Globus pallidus (tissue), 1 donor: ENCODE measurements at places on chromosomes 2 and 18.

DNA sequence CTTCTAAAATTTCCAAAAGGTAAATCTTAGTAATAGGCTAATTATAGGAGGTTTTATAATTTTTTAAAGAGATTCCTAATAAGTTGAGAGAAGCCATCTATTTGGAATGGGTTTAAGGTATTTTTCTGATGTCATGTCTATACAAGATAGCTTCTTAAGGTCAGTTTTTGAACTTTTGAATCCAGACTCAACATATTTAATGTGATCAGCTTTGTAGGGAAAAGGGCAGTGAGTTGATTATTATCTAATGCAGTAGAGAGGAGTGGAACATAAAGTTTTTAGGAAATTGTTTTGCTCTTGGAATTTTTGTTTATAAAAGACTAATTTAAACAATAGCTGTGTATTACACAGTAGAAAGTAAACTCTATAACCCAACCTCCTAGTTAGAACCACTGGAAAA lies 96.3 kb downstream of the PHLPP1 start:
- DNase-seq, result no peak

- DNase-seq, result peak; percentile 81
These were observed 63.8 kb downstream of the STRN start for GRCh38 chr2:36902385-36903120.

- no peak for DNase-seq
These were observed 247.1 kb downstream of the BCL11A start for GRCh38 chr2:60306267-60306861.

GRCh38 chr2:241859436-241860183 lies 916 bp upstream of the PDCD1 start:
- DNase-seq, result no peak

- DNase-seq, result no peak
These were observed 63.2 kb downstream of the ADCY3 start for GRCh38 chr2:24856791-24857211.

GRCh38 chr2:129459881-129460280 lies 519.6 kb upstream of the RAB6C start:
- no peak for DNase-seq

DNA sequence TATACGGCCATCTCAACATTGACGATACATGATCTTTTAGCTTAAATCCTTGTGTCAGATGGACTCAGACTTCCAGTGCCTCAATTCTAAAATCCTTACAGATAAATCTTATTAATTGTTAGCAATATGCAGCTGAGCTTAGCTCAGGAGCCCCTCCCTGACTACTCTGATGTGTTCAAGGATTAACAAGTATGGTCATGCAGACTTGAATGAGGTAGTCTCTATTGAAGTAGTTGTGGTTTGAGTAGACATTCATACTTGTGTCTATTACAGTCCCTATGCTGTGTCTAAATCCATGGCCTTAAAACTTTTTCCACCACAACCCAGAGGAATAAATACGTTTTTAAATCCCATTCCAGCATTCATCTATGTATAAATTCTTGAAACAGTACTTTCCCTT lies 119.5 kb downstream of the NUP35 start:
- DNase-seq, result no peak

GRCh38 chr18:35134791-35135531 lies 93.7 kb downstream of the MAPRE2 start:
- DNase-seq, result no peak

GRCh38 chr2:201151127-201151981 lies 31.6 kb upstream of the CASP10 start:
- no peak for DNase-seq

DNA sequence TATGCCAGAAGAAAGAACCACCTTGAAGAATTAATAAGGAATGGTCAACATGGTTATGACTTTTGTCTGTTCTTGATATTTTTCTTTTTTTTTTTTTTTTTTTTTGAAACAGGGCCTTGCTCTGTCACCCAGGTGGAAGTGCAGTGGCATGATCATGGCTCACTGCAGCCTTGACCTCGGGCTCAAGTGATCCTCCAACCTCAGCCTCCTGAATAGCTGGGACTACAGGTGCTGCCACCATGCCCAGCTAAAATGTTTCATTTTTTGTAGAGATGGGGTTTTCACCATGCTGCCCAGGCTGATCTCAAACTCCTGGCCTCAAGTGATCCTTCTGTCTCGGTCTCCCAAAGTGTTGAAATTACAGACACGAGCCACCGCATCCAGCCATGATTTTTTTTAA lies 53.4 kb upstream of the ACSL3 start:
- DNase-seq, result no peak

GRCh38 chr2:133991606-133992168 lies 262.2 kb upstream of the MGAT5 start:
- no peak for DNase-seq

- no peak for DNase-seq
These were observed 243.3 kb upstream of the KCNJ3 start for GRCh38 chr2:154455166-154455565.

- DNase-seq, result peak; percentile 62
These were observed 7.4 kb upstream of the MOB1A start for GRCh38 chr2:74186038-74186437.

DNA sequence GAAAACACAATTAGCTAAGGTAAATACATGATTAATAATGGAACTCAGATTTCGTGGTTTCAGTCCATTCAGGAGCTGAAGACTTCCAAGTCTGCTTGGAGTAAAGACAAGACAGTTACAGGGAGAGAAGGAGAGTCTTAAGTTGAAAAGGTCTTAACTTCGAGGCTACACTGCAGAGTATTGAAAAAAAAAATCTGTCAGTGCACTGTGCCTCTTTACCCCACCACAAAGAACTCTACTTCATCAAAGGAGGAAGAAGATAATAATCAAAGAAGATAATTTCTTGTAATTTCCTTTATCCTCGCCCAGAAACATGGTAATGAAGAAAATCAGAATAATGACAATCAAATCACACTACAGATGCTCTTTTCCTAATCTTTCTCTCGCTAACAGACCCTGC lies 75.4 kb downstream of the MEMO1 start:
- no peak for DNase-seq

GRCh38 chr2:221502270-221503010 lies 69.7 kb downstream of the EPHA4 start:
- no peak for DNase-seq

DNA sequence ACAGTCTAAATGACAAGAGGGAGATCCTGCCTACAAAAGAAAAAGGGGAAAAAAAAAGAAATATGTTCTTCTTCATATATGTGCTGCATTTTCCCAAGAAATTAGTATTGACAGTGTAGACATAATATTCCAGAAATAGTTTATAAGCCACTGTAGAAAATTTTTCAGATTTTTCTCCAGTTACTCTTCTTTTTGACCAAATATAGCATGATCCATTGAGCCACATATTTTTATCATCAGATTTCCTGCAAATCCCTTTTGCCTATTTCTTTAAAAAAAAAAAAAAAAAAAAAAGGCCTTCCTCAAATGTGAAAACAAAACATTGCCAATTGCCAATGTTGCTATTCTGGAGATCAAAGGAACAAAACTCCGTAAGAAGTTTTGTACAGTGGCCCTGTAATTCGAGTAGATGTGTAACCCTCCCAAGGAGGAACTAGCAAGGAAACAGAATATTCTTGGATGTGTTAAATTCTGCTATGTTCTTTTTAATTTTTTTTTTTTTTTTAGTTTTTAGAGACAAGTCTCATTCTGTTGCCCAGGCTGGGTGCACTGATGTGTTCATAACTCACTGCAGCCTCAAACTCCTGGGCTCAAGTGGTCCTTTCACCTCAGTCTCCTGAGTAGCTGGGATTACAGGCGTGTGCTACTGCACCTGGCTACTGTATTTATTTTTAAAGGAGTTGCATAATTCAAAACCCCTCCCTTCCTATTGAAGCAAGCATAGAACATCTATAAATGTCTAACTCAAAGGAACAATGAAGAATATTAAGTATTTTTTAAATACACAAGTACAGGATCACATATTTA lies 12.5 kb upstream of the CABYR start:
- DNase-seq, result no peak

DNA sequence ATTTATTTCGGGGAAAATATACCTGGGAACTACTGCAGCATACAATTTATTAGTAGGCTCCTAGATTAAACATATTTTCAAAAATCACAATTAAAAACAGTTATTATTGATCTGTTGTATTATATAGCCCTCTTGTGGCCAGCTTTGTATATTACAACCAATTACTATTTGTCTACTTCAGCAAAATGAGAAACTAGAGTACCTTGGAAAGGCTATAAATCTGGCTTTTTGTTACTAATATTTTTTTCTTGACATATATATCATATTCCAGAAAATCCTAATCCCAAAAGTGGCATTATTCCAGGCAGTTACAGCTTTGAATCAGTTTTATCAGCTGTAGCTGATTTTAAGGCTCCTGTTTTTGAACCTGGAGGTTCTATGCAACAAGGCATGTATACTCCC lies 101.2 kb downstream of the UBR3 start:
- peak; percentile 37 for DNase-seq

- no peak for DNase-seq
These were observed 195.1 kb downstream of the TXNL1 start for GRCh38 chr18:56443166-56443907.

DNA sequence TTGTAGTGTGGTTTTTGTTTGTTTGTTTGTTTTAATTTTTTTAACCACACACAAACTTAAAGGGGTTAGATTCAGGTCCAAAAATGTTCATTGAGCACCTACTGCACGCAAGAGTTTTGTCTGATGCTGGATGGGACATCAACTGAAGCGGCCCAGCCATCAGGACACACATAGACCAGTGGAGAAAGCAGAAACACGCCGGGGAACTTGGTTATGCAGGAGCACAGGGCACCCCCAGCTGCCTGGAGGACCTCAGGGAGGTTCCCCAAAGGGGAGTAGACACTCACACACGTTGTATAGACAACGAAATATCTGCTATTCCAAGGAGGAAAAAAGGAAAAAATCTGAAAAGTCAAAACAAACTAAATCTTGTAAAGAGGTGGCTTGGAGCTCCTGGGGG lies 191.7 kb downstream of the GBX2 start:
- DNase-seq, result no peak

GRCh38 chr2:86047575-86048382 lies 57.9 kb downstream of the POLR1A start:
- DNase-seq, result no peak
